ENCODE measurements at places on chromosomes 1 and 21.

- DNase-seq, result no peak
Observed at GRCh38 chr21:39845571-39846130, 21.6 kb upstream of the PCP4 start.

GRCh38 chr1:60922304-60922703, 160.1 kb upstream of the NFIA start:
- DNase-seq, result no peak

DNA sequence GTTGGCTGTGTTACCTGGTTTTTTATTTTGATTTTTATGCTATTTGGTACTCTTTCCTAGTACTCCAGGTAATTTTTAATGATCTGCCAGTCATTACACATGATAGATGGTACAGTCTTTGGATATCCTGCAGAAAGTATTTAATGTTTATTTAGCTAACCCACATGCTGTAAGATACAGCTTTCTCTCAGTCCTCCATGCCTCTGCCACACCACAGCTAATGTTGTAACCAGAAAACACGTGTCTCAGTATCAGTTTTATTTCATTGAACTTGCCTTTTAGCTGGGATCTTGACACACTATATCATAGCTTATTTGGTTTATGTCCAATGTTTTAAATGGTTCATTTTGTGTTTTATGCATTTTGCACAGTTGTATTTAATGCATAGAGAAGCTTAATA, 1648.4 kb downstream of the KCNT2 start:
- no peak for DNase-seq

GRCh38 chr1:17125756-17126237, 6.5 kb upstream of the PADI2 start:
- DNase-seq, result peak; percentile 74

- DNase-seq, result no peak
Observed at GRCh38 chr1:232183266-232183800, 446.6 kb downstream of the SIPA1L2 start.

DNA sequence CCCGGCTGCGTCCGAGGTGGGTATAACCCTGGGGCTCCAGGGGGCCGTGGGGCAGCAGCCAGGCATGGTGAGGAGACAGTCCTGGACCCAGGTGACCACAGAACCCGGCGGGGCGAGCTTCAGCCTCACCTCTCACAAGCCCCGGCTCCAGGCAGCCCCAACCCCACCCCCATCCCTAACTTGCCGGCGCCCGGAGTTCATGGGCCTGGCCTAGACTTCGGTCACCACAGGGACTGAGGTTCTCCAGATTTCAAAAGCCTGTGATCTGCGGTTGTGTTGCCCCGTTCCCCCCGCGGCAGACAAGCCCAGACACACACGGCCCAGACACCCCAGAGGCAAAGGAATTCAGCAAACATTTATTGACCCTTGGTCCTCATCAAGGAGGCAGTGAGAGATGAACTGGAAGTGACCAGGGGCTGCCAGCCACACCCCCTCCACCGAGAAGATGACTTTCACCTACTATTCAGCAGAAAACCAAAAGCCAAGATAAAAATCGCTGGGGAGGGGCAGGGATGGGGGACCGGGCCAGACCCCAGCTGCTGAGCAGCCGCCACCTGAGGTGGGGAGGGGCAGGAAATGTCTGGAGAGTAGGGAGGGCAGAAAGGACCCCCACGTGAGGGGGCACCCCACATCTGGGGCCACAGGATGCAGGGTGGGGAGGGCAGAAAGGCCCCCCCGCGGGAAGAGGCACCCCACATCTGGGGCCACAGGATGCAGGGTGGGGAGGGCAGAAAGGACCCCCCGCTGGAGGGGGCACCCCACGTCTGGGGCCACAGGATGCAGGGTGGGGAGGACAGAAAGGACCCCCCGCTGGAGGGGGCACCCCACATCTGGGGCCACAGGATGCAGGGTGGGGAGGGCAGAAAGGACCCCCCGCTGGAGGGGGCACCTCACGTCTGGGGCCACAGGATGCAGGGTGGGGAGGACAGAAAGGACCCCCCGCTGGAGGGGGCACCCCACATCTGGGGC, 3.9 kb downstream of the HES4 start:
- no peak for DNase-seq

DNA sequence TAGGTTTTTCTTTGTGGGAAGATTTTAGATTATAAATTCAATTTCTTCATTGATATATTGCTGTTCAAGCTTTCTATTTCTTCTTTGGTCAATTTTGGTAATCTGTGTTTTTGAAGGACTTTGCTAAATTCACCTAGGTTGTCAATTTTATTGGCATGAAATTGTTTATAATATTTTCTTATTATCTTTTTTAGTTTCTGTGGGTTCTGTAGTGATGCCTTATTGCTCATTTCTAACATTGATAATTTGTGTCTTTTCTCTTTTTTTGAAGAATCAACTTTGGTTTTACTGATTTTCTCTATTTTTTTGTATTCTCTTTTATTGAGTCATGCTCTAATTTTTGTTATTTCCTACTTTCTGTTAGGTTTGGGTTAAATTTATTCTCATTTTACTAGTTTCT, 123.2 kb downstream of the ADSS2 start:
- no peak for DNase-seq

- DNase-seq, result no peak
Observed at GRCh38 chr1:206590025-206590758, 22.1 kb downstream of the EIF2D start.

DNA sequence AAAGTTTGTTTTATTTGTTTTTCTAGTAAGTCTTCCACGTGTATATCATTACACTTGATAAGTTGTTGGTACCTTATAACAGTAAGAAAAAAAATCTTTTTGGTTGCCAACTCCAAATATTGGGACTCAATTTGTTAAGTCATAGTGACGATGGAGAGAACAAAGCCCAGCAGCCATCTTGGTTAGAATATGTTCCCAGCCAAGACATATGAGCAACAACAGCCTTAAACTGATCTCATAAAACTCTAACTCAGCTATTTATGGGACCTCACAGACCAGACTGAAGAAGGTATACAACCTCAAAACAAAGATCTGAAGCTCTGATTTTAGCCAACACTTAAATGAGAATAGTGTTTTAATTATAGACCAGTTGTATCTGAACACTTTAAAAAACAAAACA, 281.3 kb downstream of the VAV3 start:
- no peak for DNase-seq

DNA sequence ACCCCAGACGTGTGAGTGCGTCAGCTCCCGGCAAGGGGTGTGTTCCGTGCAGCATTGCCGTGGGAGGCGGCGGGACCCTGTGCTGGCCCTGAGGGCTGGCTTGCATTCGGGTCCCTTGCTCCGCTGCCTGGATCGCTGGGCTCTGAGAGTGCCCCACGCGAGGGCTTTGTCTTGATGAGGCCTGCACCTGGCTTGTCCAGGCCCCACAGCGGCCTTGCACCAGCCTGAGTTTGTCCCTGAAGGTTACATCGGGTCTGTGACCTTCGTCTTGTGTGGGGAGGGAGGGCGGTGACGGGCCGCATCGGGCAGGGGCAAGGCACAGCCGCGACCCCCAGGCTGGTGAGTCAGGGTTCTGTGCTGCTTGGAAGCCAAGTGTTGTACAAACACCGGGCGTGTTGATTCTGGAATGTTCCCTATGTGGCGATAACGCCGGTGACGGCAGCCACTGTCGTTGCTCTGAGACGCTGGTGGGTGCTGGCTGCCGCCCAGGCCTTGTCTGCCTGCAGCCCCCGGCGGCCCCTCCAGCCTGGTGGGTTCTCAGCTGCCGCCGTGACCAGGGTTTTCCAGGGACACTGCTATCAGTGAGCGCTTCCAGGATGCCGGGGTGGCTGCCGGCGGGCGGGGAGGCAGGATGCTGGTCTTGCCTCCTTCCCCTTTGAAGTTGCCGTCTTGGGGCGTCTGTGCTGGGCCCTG, 42.9 kb downstream of the SLX9 start:
- no peak for DNase-seq

- DNase-seq, result no peak
Observed at GRCh38 chr1:67599085-67599484, 85.9 kb upstream of the GADD45A start.

GRCh38 chr1:234605983-234606783, 3.8 kb downstream of the IRF2BP2 start:
- DNase-seq, result peak; percentile 29

DNA sequence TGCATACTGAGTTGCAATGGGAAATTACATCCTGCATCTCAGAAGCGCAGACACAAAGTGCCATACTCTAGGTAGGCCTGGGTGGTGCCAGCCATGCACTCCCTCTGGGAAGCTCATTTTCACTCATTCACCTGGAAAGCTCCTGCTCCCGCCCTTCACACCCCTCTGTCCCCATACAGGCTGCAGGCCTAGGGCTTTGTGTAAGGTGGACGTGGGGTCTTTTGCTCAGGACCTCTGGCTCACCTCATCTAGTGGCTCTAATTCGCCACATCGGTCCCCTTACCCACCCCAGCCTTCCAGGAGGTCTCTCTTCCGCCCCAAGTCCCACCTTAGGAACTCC, 751 bp downstream of the MRPS15 start:
- DNase-seq, result no peak

DNA sequence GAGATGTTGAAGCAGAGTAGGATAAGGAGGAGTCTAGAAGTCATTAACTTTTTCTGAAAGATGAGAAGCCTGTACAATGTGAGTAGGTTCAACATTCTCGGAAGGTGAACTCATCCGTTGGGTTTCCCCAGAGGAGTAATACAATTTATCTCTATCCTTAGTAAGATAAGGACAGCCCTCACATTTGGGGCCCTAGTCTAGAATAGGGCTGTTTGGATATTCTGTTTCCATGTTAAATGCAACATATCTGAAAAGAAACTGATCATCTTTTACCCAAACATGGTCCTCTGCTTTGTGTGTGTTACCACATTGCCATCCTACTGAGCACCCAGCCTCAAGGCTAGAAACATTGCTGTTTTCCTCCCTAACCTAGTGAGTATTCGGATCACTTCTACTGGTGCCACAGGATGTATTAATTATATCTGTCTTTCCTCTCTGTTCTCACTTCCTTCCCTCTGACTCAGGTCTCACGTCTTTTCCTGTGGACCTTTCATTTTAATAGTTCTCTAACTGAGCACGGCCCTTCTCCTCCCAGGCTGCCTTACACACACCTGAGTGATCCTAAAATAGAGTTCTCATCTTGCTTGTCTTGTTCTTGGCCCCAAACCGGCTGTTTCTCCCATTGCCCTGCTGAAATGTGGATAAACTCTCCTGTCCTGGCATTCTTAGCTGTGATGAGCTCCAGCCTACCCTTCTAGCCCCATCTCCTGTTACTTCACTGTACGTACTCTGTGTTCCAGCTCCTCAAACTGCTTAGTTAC, 91.7 kb downstream of the CDC14A start:
- DNase-seq, result no peak

DNA sequence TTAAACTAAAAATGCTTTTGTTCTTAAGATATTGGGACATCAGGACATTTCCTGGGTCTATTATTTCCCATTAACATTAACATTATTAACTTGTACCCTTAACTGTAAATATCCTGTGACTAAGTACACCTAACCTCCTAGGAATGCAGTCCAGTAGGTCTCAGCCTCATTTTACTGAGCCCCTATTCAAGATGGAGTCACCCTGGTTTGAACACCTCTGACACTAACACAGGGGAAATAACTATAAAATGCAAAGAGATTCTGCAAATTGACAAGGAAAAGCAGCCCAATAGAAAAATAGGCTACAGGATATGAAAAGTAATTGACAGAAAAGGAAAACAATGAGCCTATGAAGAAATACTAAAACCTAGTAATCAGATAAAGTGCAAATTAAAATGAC, 11.6 kb upstream of the NCMAP start:
- DNase-seq, result no peak

- DNase-seq, result no peak
Observed at GRCh38 chr1:201689647-201690046, 139.3 kb upstream of the IPO9 start.

DNA sequence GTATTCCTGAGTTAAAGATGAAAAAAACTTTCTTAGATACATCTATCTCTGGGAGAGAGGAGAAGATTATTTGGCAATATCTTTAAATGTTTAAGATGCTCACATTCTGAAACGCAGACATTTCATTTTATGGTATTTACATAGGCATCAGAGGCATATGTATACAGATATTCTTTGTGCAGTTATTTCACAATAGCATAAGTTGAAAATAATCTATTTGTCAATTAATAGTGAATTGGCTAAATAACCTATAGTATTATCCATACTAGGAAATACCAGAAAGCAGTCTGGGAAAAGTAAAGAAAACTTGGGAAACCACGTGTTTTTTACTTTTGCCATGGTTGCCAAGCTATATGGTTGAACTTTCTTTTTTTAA, 35.9 kb downstream of the GLUL start:
- DNase-seq, result no peak

- DNase-seq, result no peak
Observed at GRCh38 chr1:39360731-39361130, 130.7 kb upstream of the BMP8A start.

- no peak for DNase-seq
Observed at GRCh38 chr1:44546403-44547053, 127.8 kb downstream of the TMEM53 start.

GRCh38 chr1:25017436-25018109, 87.5 kb upstream of the RUNX3 start:
- no peak for DNase-seq

DNA sequence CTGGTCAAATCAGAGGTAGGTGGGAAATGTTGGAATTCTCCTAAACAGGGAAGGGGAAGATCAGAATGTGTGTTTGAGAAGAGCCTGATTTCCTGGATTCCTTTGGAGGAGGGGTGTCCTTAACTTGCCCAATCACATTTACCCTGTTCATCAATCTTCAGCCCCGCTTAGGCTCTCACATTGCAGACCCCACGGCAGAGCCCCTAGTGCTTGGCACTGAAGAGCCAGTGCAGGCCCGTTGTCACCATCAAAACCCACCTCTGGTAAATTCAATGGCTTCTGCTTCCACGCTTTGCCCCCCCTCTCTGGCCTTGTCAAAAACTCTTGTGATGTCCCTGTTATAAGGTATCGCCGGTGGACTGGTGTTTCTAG, 2.3 kb downstream of the AGPAT3 start:
- no peak for DNase-seq

DNA sequence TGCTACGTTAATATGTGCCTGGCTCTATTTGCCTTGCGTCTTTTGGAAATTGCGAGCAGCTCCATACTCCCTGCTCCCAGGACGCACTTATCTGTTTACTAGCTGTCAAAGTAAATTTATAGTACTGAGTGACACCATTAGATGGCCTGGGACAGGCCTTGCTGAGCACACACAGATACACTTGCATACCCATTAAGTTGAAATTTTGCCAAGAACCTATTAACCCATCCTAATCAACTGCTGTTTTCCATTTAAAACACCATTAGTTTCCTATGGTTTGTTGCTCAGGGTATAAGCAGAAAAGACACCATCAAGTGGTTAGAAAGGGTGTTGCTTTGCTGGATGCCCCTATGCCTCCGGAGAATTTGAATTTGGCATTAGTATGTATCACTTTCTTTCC, 187.3 kb downstream of the SLC44A5 start:
- DNase-seq, result peak; percentile 65

GRCh38 chr1:236502972-236503639, 20.7 kb upstream of the LGALS8 start:
- DNase-seq, result no peak
